ENCODE measurements at places on chromosomes 1 and 21.

DNA sequence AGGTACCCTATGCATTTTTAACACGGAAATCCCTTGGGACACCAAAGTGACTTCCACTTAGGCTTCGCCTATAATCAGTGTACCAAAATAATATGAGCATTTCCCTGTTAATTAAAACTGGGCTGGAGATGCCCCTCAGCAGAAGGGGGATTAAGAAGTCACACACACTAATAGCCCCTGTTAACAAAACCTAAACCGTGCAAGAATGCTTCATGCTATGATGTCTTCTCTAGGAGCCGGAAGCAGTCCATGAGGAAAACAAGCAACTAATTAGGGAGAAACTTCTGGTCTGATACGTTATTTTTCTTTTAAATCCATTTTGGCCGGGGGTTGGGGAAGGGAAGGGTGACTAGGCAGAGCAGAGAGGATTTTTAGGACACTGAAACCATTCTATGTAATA is 123.4 kb downstream of the ESRRG start:
- no peak for DNase-seq

GRCh38 chr1:32470431-32470830 is 5.6 kb downstream of the ZBTB8B start:
- no peak for DNase-seq

DNA sequence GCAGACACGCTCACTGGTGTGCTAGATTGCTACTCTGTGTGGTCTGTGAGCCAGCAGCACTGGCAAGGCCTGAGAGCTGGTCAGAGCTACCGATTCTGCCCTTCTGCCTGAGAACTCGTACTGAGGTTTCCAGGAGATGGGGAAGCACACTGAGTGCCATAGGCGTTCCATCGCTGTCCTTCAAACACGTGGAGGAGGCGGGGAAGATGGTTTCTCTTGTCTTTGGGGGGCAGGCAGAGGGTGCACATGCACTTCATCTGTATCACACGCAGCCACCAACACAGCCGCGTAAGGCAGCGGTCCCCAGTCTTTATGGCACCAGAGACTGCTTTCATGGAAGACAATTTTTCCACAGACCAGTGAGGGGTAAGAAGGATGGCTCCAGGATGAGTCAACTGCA is 23.8 kb upstream of the MX1 start:
- DNase-seq, result no peak

DNA sequence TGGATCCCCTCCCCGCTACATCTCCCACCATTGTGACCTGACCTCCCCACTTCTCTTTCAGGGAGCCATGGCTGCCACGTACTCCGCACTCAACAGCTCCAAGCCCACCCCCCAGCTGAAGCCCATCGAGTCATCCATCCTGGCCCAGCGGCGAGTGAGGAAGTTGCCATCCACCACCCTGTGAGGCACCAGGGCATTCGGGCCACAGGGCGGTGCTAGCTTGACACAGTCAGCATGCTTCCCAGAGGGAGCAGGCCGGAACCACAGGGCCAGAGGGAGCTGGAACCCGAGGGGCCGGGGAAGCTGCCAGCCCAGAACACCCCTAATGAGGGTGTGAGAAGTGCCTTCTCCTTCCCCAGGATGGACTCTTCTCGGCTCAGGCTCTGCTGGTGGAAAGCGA is 44.5 kb downstream of the RPS6KA1 start:
- DNase-seq, result no peak

- peak; percentile 27 for DNase-seq
Measured at GRCh38 chr1:203593723-203594122, 32.9 kb upstream of the ATP2B4 start.

DNA sequence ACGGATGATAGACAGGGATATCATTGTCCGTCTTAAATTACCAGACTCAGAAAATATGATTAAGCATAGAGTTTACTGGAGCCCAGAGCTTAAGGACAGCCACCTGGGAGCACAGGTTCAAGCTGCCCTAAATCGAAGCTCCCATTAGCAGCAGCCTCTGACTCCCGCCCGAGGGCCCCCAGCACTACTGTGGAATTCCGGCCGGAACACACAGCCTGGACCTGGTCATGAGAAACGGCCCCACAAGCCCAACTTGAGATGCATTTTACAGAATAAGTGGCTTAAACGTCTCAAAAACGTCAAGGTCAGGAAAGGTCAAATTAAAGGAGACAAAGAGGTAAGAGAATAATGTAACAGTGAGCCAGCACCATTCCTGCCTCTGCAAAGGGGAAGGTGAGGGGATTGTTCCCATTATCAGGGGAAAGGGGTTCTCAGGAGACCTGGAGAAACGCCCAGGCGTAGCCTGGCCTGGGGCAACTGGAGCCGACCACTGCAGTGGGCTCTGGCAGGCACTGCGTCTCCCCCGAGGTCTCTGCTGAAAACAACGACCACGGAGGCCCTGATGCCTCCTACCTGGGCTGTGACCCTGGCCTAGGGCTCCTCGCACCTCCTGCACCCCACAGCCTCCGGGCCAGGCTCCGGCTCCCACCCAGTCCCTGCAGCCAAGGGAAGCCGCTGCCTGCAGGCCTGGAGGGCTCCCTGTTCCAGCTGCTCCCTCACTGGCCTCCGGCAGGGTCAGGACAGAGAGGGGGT is 11.5 kb upstream of the COL6A1 start:
- DNase-seq, result no peak

DNA sequence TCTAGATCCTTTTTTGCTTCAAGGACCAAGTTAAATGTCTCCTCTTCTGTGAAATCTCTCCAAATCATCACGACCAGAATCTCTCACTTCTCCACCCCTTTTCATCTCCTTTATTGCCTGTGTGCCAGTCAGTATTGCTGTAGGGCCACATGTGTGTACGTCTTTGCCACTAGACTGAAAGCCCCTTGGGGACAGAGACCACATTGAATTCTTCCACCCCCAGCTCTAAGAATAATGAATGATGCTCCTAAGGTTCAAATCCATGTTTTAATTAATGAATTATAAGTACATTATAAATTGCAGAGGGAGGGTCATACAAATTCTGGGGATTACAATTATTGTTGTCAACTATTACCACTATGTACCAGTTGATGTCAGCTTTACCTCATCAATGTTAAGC is 343.8 kb downstream of the USP25 start:
- no peak for DNase-seq

DNA sequence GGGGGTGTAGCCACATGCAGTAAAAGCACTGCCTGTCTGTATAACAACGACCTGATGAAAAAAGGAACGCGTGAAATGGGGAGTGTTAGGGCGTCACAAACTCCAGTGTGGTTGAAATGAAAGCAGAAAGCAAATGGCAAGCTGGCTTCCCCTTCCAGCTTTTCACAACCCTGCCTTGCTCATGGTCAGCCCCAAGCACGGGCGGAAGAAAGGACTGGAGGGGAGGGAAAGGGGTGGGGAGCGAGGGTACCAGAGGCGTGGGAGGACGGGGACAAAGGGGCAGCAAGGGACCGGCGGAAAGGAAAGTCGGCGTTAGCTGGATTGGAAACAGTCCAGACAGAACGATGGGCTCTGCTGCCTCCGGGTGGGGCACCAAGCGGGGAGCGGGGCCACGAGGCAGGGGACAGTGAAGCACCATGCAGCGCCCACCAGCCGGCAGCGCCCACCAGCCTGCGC is 9.6 kb downstream of the VPS26C start:
- no peak for DNase-seq

GRCh38 chr1:229671310-229671709 is 45.3 kb downstream of the URB2 start:
- no peak for DNase-seq

- peak; percentile 15 for DNase-seq
Measured at GRCh38 chr1:110118636-110119396, 6.6 kb downstream of the UBL4B start.

DNA sequence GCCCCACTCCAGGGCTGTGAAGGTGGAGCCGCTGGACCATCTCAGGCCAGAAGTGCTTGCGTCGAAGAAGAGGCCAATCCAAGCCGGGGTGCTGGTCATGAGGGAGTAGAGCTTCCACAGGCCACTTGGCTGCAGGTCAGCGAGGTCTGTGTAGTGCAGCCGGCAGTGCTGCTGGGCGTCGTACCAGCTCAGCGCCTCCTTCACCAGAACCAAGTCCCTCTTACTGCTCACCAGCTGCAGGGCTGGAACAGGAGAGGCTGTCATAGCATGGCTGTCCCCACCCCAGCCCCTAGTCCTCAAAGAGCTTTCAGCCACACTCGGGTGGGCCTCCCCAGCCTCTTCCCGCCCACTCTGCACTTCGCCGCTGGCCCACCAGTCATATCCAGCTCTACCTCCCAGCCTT is 2.2 kb downstream of the CLEC20A start:
- no peak for DNase-seq

- no peak for DNase-seq
Measured at GRCh38 chr1:11299225-11299574, 26.2 kb downstream of the UBIAD1 start.

DNA sequence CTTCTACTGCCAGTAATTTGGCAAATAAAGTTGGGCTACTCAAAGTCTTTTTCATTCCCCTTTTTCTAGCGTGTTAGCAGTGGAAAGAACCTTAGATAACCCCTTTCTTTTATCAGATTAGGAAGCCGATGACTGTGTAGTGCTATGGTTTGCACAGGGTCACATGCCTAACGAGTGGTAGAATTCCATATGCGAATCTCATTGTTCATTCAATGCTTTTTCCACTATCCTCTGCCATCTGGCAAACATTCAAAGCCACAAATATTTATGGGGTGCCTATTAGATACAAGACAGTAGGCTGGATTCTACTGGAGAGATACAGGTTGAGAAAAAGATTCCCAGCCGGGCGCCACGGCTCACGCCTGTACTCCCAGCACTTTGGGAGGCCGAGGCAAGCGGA is 14.9 kb upstream of the IER5 start:
- no peak for DNase-seq

DNA sequence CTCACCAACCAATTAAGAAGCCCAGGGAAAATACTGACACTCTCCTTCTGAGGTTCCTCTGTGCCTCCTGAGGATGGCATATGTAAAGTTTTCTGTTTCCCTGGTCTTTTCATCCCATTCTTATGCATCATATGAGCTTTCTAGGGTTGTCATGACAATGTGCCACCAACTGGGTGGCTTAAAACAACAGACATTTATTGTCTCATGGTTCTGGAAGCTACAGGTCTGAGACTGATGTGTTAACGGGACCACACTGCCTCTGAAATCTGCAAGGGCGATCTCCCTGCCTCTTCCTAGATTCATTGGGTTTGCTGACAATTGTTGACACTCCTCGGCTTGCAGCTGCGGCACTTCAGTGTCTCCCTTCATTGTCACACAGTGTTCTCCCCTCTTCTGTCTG is 308.4 kb downstream of the RGS7 start:
- no peak for DNase-seq
